ENCODE measurements at places on chromosomes 6 and 20. TPM values are rescaled to one million over a fixed set of nuclear protein-coding genes. Genes with fewer than 3 reads are reported as not detected.

- no peak overlapping the region for H3K4me3 ChIP-seq
- DNase-seq: no peak
- H3K27ac ChIP-seq: no peak overlapping the region
- no peaks in the 10 kb centered on the region for H3K27me3 ChIP-seq
Measured at GRCh38 chr20:41635158-41635557, 17.0 kb upstream of the CHD6 start.

- peak overlapping the region; percentile 62 for H3K27ac ChIP-seq
- DNase-seq: peak; percentile 80
- H3K4me1 ChIP-seq: peaks cover 76% of the 10 kb centered on the region
- H3K4me3 ChIP-seq: no peak overlapping the region
- peaks cover 10% of the 10 kb centered on the region for H3K36me3 ChIP-seq
Measured at GRCh38 chr20:37986873-37987601, 46.2 kb downstream of the TTI1 start.

GRCh38 chr20:3092611-3093379, 8.3 kb upstream of the AVP start:
- H3K4me3 ChIP-seq: no peak overlapping the region
- peaks cover 4% of the 10 kb centered on the region for H3K27me3 ChIP-seq
- no peak overlapping the region for H3K27ac ChIP-seq
- peaks cover 11% of the 10 kb centered on the region for H3K4me1 ChIP-seq
- no peaks in the 10 kb centered on the region for H3K36me3 ChIP-seq

GRCh38 chr20:25464501-25465242, 57.2 kb downstream of the GINS1 start:
- DNase-seq: no peak
- H3K36me3 ChIP-seq: peaks cover 84% of the 10 kb centered on the region
- no peak overlapping the region for H3K27ac ChIP-seq
- no peak overlapping the region for H3K4me3 ChIP-seq

GRCh38 chr6:6842291-6842690, 253.8 kb downstream of the LY86 start:
- DNase-seq: no peak
- H3K4me3 ChIP-seq: no peak overlapping the region
- H3K36me3 ChIP-seq: no peaks in the 10 kb centered on the region
- H3K27me3 ChIP-seq: peaks cover 20% of the 10 kb centered on the region
- no peaks in the 10 kb centered on the region for H3K4me1 ChIP-seq

- no peak for DNase-seq
- H3K4me3 ChIP-seq: no peak overlapping the region
- no peaks in the 10 kb centered on the region for H3K4me1 ChIP-seq
- no peaks in the 10 kb centered on the region for H3K27me3 ChIP-seq
Measured at GRCh38 chr6:122347280-122347679, 52.2 kb upstream of the HSF2 start.

- no peaks in the 10 kb centered on the region for H3K27me3 ChIP-seq
- H3K4me1 ChIP-seq: peaks cover 9% of the 10 kb centered on the region
- H3K4me3 ChIP-seq: no peak overlapping the region
- DNase-seq: no peak
Measured at GRCh38 chr6:117629119-117629660, 26.9 kb upstream of the GOPC start.

DNA sequence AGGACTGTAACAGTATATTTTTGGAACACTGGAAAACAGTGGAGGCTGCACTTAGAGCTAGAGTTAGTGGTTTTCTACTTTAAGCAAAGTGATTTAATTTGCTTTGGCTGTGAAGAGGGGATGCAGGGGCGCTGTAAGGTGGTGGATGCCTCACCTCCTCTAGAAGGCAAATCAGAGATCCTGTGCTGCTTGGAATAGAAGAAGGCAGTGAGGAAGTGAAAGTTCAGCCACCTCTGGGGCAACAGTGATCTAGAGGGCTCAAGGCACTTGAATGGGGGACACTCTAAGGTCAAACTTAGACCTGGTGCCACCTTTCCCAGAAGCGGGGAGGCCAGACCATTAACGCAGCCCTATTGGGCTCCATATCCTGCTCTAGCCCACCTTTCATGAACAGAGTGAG, 19.0 kb upstream of the SNRPB2 start:
- H3K4me1 ChIP-seq: peaks cover 19% of the 10 kb centered on the region
- no peaks in the 10 kb centered on the region for H3K36me3 ChIP-seq
- H3K4me3 ChIP-seq: no peak overlapping the region
- peaks cover 5% of the 10 kb centered on the region for H3K27me3 ChIP-seq
- no peak for DNase-seq

DNA sequence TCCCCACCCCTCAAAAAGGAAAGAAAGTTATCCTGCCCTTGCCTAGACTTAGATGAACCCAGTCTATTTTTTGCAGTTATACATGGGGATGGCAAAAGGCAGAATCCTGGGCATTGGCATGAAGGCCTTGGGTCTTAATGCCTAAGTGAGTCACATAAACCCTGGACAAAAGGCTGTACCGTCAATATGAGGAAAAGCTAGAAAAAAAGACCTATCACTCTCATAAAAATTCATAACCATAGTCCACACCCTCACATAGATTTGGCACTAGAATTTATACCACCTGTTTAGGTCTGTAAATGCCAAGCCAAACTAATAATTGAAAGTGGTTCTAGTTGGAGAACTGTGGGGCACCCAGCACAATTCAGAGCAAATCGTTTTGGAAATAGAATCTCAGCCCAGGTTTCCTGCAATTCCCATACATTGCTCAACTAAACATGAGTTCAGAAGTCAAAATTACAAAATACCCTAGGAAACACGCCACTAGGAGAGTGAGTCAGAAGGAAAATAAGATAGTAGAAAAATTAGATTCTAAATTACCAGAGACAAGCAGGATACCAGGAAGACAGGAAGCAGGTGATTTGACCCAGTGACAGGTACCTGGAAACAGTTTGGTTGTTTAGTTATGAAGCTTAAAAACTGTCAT, 70.4 kb upstream of the FUCA2 start:
- H3K36me3 ChIP-seq: no peaks in the 10 kb centered on the region
- no peak overlapping the region for H3K4me3 ChIP-seq
- H3K27ac ChIP-seq: no peak overlapping the region

GRCh38 chr20:50516180-50516934, 6.2 kb downstream of the PTPN1 start:
- no peak overlapping the region for H3K4me3 ChIP-seq
- no peak for DNase-seq
- no peaks in the 10 kb centered on the region for H3K27me3 ChIP-seq
- peaks cover 54% of the 10 kb centered on the region for H3K4me1 ChIP-seq

DNA sequence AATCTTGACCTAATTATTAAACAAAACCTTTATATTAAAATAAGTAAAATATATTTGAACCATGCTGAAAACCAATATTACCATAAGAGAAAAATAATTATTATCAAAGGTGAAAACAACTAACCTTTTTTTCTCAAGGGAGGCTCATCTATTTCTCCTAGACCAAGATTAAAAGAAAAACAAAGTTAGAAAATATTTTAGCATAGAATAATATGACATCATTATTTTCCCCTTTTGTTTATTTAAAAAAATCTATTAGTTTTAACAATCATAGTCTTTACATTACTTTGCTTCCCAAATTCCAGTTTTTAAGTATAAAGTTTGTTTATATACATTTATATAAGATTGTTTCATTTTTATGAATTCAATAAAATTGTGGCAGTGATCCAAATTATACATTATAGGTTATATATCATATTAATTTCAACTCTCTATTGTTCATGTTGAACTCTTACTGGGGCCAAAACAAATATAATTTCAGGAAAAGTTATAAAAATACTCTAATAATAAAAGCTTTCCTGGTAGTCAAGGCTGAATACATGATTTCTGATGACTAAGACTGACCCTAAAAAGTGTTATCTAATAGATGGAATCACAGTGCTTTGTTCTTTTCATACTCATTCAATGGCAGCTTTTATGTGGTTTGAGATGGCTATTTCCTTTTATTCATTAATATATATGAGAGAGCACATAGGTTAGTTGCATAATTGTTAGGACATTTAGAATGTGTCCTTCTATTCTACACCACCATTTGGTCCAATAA, 89.4 kb downstream of the TRDN start:
- no peak overlapping the region for H3K27ac ChIP-seq
- H3K4me1 ChIP-seq: no peaks in the 10 kb centered on the region
- H3K4me3 ChIP-seq: no peak overlapping the region
- no peaks in the 10 kb centered on the region for H3K36me3 ChIP-seq
- no peaks in the 10 kb centered on the region for H3K27me3 ChIP-seq
- no peak for DNase-seq

- peak; percentile 64 for DNase-seq
- H3K36me3 ChIP-seq: no peaks in the 10 kb centered on the region
- H3K4me1 ChIP-seq: peaks cover 45% of the 10 kb centered on the region
- H3K27me3 ChIP-seq: peaks cover 9% of the 10 kb centered on the region
- H3K4me3 ChIP-seq: no peak overlapping the region
Measured at GRCh38 chr20:50980071-50980681, 21.6 kb downstream of the MOCS3 start.

GRCh38 chr6:45854149-45854742, 161.4 kb downstream of the CLIC5 start:
- H3K4me3 ChIP-seq: no peak overlapping the region
- no peak for DNase-seq
- no peaks in the 10 kb centered on the region for H3K27me3 ChIP-seq
- H3K36me3 ChIP-seq: no peaks in the 10 kb centered on the region
- H3K4me1 ChIP-seq: no peaks in the 10 kb centered on the region

DNA sequence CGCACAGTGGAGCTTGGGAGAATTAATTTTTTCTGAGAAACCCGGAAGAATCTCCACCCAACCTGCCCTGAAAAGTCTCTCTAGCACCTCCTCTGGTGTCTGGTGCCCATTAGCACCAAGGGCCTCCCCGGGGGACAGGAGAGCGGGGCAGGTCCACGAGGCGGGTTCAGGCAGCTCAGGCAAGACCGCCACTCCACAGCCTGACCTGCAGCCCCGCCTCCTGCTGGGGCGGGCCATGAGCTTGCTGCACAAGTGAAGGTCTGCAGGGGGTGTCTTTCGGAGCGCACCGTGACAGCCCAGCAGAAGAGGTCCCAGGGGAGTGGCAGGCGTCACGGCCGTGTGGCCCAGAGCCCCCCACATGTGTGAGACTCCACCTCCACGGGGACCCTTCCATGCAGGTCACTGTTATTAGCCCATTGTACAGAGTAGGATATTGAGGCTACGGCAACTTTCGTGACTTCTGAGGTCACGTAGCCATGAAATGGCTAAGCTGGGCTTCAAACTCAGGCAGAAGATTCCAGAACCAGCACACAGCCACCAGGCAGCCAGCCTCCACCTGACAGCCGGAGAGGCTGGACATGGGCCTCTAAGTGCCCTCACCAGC, 63.9 kb upstream of the SLCO4A1 start:
- H3K4me3 ChIP-seq: no peak overlapping the region
- peaks cover 93% of the 10 kb centered on the region for H3K27me3 ChIP-seq
- DNase-seq: peak; percentile 24
- no peak overlapping the region for H3K27ac ChIP-seq

- no peaks in the 10 kb centered on the region for H3K27me3 ChIP-seq
- no peaks in the 10 kb centered on the region for H3K36me3 ChIP-seq
- H3K4me1 ChIP-seq: peaks cover 11% of the 10 kb centered on the region
- H3K27ac ChIP-seq: no peak overlapping the region
- H3K4me3 ChIP-seq: no peak overlapping the region
Measured at GRCh38 chr6:29236634-29237033, 64.9 kb upstream of the OR14J1 start.

DNA sequence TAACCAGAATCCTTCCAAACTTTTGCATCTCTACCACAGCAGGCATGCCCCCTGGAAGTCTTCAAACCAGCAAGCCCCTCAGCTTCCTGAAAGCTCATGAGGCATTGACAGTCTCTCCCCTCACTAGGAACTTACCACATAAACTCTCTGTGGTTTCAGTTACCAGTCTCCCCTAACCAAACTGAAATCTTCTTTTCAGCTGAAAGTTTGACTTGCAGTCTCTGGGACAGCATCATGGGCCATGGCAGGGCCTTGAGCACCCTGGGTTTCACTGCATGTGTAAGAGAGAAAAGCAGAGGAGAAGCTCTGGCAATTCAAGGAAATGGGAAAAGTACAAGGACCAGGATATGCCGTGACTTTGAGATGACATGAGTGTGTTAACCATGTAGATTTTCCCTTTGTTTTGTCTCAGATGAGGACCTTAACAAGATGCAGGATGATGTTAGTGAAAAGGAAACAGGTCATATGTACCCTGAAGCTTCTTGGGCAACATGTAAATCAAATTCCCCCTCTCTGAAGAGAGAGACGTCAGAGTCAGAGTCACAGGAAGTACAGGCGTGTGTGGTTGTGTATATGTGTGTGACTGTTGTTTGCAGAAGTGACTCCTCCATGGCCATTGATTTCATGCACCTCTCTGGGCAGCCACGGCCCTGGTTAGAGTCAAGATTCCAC, 106.3 kb downstream of the TNFRSF21 start:
- DNase-seq: no peak
- H3K27me3 ChIP-seq: no peaks in the 10 kb centered on the region
- no peak overlapping the region for H3K4me3 ChIP-seq
- H3K36me3 ChIP-seq: no peaks in the 10 kb centered on the region
- peaks cover 70% of the 10 kb centered on the region for H3K4me1 ChIP-seq

DNA sequence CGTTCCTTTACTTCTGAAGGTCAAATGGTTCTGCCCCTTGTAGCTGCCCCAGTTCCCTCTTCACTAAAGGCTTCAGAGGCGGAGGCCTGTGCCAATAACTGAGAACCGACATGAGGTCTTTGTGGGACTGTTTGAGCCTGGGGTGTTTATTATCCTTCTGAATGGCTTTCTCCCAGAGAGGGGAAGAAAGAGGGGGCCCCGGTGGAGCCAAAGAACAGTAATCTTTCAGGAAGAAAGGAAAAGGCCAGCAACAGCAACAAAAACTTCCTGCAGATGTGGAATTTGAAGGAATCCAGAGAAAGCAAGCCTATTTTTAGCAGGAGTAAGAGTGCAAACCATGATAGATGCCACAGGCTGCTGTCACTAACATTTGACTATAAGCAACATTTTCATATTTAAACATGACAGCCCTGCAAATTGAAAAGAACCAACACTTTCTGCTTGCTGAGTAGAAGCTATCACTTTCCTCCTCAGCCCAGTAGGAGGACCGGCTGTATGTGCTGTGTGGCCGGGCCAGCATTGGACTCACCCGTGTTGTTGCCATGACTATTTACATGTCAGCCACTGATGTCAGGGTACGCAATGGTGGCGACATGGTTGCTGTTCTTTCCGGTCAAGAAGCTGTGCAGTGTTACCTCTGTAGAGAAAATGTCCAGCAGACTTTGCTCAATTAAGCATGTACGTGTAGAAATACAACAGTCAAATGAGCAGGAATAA, 121.3 kb downstream of the SOBP start:
- no peak for DNase-seq
- H3K27ac ChIP-seq: no peak overlapping the region
- H3K36me3 ChIP-seq: peaks cover 1% of the 10 kb centered on the region
- no peak overlapping the region for H3K4me3 ChIP-seq
- peaks cover 6% of the 10 kb centered on the region for H3K4me1 ChIP-seq
- H3K27me3 ChIP-seq: no peaks in the 10 kb centered on the region

GRCh38 chr20:9082741-9083140, 13.9 kb downstream of the PLCB4 start:
- no peaks in the 10 kb centered on the region for H3K4me1 ChIP-seq
- H3K4me3 ChIP-seq: no peak overlapping the region
- H3K27me3 ChIP-seq: no peaks in the 10 kb centered on the region
- DNase-seq: no peak
- H3K27ac ChIP-seq: no peak overlapping the region
- H3K36me3 ChIP-seq: no peaks in the 10 kb centered on the region

The FOXP4 gene
- total RNA-seq: 11.0 TPM

The RAB5IF gene
- 292 TPM for total RNA-seq

The ECT2L gene
- not detected for total RNA-seq

The UTRN gene
- 102 TPM for total RNA-seq

The ID4 gene
- total RNA-seq: 0.44 TPM

The EDN3 gene
- total RNA-seq: not detected
